Tibial nerve (tissue), 4 donors: ENCODE measurements at places on chromosomes 12 and 14. TPM values are rescaled to one million over a fixed set of nuclear protein-coding genes. Genes with fewer than 3 reads are reported as not detected.

- H3K27ac ChIP-seq = no peak overlapping the region
- H3K4me1 ChIP-seq = no peaks in the 10 kb centered on the region
- no peaks in the 10 kb centered on the region for H3K36me3 ChIP-seq
- no peak for DNase-seq
- no peaks in the 10 kb centered on the region for H3K27me3 ChIP-seq
These were observed 16.6 kb upstream of the LRTM2 start for GRCh38 chr12:1803736-1804135.

- H3K27ac ChIP-seq = no peak overlapping the region
- peaks cover 35% of the 10 kb centered on the region for H3K4me1 ChIP-seq
- no peaks in the 10 kb centered on the region for H3K27me3 ChIP-seq
- peaks cover 5% of the 10 kb centered on the region for H3K36me3 ChIP-seq
- no peak for DNase-seq
These were observed 7.3 kb downstream of the GIT2 start for GRCh38 chr12:109988903-109989302.

- no peaks in the 10 kb centered on the region for H3K36me3 ChIP-seq
- no peak for DNase-seq
- peak overlapping the region; percentile 75 for H3K27ac ChIP-seq
- no peaks in the 10 kb centered on the region for H3K27me3 ChIP-seq
- H3K4me1 ChIP-seq = no peaks in the 10 kb centered on the region
These were observed 32.3 kb downstream of the NINJ2 start for GRCh38 chr12:630656-631632.

DNA sequence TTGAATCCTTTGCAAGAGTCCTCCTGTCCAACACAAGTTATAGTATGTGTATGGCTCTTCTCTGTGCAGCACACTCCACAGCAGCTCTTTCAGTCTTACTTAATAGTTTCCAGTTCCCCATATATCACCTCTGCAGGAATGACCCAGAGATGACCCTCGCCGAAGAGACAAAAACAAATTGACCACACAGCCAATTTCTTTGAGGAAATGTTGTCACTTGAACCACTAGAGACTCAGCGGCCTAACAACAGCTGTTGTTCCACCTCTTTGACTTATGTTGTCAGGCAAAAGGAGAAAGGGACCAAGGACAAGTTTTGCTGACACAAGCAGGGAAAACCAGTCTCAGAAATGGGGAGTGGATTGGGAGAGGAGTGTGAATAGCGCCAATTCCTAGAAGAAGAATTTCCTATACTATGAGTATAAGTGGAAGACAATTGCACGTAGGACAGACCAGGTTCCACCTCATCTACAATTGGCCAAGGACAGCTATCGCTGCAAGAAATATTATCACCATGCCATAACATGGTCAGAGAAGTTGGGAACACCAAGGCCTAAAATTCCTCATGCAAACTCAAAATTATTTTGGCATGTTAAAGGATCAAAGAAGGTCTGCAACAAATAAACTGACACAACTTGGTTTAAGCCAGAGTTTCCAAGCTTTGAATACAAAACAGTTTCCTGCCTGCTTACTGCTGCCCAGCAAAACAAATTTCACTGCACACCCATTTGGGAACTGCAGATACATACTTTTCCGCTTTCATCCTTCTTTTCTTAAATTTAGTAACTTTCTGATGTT, 41.7 kb upstream of the ITPR2 start:
- no peak overlapping the region for H3K4me3 ChIP-seq
- no peak overlapping the region for H3K27ac ChIP-seq
- no peaks in the 10 kb centered on the region for H3K4me1 ChIP-seq
- H3K36me3 ChIP-seq = no peaks in the 10 kb centered on the region
- DNase-seq = no peak
- no peaks in the 10 kb centered on the region for H3K27me3 ChIP-seq

- H3K4me1 ChIP-seq = no peaks in the 10 kb centered on the region
- H3K36me3 ChIP-seq = no peaks in the 10 kb centered on the region
- DNase-seq = no peak
These were observed 75.6 kb downstream of the LMO3 start for GRCh38 chr12:16530268-16530850.

Gene CEBPE
- total RNA-seq = not detected

Gene C12orf54
- not detected for total RNA-seq

Gene TMPO
- 65.4 TPM for total RNA-seq

Gene INHBC
- total RNA-seq = not detected

Gene TEX22
- 0.84 TPM for total RNA-seq

Gene AMN1
- total RNA-seq = 6.5 TPM

Gene PARPBP
- total RNA-seq = 0.78 TPM
